Astrocyte of the spinal cord (primary cell): ENCODE measurements at places on chromosomes 7 and 10.

GRCh38 chr10:98302741-98303365 lies 34.9 kb upstream of the LOXL4 start:
- no peak for DNase-seq

- no peak for DNase-seq
Observed at GRCh38 chr7:137846549-137846826, 286 bp downstream of the DGKI start.

- DNase-seq: no peak
Observed at GRCh38 chr7:64433590-64433989, 119.8 kb downstream of the ZNF736 start.

DNA sequence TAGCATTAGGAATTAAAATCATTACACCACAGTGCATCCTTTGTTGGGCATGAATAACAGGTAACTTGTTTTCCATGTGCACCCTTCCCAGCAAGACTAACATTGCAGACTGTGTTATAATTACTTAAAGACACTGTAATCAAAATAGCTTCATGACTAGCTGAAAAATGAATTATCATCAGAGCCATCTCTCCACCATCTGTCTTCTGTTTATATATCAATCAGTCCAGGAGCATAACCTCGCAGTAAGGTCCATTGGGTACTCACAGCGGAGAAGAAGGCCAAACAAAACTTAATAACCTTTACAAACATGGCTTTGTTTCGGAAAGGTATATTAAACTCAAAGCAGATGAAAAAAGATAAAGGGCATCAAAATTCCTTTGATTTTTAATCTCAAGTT lies 90.6 kb downstream of the ODAD2 start:
- DNase-seq: no peak
